ENCODE measurements at places on chromosomes 1 and 21.

DNA sequence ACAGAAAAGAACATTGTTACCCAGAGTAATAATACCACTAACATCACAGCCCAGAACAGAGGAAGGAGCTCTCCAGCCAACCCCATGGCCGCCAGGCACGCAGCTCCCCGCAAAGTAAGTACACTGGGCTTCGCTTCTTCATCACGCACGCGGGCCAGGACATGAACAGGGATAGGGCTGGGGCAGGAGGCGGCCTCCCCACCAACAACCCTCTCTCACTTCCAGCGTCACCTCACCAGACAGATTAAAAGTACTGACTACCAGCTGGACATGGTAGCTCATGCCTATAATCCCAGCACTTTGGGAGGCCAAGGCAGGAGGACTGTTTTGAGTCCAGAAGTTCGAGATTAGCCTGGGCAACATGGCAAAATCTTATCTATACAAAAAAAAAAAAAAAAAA is 78.3 kb downstream of the NPHP4 start:
- no peak for DNase-seq

DNA sequence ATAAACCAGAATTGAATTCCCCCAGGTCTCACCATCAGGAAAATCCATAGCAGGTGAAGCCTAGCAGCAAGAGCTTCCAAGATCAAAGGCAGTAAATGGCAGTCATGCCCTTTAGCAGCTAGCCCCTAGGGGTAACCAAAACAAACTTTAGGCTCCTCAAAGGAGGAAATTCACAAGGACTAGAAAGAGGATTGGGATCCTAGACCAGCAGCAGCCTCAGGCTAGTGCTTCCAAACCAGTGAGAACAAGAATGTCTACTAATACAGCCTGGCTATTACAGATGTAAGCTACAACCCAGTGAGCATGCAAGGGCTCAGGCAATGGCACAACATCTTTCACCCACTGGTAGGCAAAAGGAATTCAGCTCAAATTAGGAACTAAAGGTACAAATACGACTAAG is 11.1 kb upstream of the RIMKLA start:
- DNase-seq: no peak

- DNase-seq: no peak
Measured at GRCh38 chr1:43463479-43463878, 9.7 kb upstream of the HYI start.

DNA sequence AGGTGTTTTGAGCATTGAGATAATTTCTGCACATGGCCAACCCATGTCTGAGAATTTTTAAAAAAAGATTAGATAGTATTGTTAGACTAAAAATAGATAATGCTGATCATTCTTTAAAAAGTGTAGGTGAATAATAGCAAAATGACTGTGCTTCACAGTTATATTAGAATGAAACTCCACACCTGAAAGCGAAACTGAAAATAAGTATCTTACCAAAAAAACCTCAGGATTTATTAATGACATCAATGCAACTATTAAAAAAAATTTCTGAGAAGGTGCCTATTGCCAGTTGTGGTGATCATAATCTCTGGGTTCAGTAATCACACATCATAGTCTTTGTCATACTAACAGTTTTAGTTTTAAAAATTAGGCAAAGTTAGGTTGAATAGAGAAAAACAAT is 36.5 kb downstream of the PLA2G4A start:
- DNase-seq: peak; percentile 59

DNA sequence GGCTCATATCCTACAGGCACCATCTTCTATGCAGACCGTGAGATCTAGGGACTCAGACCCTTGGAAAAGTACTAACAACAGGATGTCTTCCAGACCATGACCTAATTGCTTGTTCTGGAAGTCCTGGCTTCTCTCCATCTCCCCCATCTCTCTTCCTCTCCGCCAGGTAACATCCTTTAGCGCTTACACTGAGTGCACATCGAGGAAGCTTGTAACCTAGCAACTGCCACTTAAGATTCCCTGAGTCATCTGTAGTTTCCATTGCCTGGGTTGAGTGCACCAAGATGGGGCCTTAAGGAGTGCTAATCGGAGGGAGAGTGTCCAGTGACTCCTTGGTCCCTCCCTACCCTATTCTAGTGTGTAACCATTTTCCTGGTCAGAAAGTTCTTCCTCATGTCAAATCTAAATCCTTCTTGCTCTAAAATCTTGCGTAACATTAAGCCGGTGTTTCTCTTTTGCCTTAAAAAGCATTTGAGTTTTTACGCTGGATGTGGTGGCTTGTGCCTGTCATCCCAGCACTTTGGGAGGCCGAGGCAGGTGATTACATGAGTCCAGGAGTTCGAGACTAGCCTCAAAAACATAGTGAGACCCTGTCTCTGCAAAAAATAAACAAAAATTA is 9.7 kb downstream of the KLHDC8A start:
- DNase-seq: no peak

DNA sequence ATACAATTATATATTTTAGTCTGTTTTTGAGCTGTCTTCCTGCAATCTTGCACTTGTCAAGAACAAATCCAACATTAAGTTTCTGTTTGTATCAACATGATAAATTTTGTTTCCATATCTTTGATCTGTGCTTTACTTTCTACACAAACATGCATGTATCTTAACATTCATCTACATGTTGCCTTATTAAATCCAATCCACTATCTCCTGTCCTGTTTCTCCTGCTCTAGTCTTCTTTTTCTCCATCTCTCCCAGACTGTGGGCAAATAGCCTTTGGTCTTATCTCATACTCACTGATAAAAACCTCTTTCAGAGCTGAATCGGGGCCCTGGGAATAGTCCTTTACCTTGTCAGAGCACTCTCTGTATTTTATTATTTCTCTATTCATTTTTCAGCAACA is 101.3 kb downstream of the PLPPR4 start:
- DNase-seq: no peak

DNA sequence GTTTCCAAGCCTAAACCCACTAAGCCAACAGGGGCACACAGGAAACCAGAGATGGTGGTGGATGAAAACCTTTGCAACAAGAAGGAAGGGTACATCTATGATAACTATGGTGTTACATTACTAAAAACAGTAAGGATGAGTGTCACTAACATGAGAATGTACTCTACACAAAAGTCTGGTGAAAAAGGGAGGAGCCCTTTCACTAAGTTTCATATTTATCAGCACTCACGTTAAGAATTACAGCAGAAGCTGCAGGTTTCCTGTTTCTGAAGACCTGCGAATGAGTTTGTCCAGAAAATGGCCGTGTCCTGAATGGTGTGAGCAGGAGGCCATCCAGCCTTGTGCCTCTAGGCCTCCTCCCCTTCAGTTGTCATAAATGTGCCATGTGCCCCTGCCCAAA is 17.8 kb downstream of the ABCG1 start:
- DNase-seq: peak; percentile 27

DNA sequence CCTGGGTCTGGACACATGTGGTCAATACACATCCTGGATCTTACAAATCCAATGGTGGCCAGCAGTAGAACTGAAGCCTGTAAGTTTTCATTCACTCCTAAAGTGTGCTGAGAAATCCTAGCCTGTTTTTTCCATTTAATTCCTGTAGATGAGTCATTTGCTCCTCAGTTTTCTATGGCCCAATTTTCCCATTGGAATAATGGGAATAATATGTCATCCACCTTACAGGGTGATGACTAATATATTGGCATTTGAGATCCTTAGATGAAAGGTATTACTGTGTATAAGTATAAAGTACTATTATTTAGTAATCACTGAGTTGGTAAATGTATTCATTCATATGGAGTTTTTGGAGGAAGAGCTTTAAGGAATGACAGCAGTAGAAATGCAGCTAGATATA is 89.7 kb upstream of the ADAR start:
- DNase-seq: no peak

DNA sequence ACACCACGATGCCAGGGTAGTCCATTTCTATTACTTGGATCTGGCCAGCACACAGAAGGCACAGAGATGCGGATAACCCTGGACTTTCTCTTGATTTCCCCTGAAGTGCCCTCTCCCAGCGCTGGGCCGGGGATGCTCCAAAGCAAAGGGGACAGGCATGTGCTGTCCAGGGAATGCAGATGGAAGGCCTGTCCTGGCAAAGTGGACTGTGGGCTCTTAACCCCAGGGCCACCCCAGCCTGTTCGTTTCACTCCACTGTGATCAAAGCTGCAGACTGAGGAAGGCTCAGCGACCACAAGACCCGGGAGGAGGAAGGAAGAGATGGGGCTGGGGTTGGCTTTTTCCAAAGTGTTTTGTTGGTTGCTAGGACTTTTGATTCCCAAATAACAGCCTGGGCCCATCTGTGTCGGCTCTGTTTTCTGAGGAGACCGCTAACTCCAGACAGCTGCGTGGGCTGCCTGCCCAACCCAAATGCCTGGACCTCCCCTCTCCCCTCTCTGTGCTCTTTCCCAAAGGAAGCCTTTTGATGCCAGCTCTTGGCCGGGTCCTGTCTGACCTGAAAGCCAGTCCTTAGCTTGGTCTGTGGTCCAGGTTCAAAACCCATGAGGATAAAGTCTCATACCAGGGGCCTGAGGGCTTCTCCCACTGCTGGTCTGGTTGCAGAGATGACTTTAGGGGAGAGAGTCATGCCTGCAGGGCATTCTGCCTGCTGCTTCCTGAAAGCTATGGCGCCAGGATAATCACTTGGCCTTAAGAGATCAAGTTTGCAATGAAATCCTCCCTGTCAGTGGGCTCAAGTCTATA is 119.6 kb upstream of the CD34 start:
- DNase-seq: no peak

DNA sequence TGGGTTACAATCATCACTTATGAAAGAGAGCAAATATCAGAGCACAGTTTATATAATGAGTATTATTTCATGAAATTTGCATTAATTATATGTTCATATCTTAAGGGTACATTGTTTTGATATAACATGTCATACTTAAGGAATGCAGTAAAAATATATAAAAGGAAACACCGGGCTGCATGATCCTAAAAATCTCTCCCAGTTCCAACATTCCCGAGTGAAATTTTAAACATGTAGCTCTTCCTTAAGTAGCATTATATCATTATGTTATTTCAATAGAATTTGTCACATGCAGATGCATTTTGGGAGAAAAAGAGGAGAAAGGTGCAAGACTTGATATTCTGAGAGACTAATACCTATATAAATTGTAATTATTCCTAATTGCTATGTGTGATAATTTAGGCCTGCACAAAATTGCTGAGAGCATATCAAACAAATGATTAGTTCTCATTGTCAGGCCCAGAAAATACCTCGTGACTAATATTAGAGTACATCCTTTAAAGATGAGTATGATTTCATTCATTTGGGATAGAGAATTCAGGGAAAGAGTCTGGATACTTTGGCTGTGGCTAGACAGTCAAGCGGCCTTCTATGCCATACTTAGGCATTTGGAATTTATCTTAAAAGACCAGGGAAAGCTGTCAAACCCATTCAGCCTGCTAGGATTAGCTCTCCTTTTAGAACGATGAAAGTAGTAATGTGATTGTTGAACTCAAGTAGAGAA is 86.8 kb downstream of the ADGRL2 start:
- DNase-seq: no peak

GRCh38 chr1:176693697-176694329 is 230.8 kb downstream of the PAPPA2 start:
- DNase-seq: no peak

DNA sequence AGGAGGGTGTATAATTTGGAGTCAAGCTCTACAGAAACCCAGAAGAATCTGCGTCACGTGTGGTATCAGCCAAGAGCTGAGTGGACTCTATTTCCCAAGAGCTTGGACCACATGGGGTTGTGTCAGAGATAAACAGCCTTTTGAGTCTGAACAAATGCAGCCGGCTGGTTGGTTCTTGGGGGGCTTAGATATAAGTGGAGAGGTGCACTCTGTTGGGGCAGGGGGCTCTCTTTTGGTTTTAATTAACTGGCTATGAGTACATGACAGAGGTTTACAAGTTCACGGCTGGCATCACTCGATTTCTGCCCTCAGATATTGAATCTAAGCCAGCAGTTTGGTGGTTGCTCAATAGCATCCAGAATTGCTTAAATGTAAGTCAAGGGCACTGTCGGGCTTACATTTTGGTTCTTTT is 501 bp upstream of the MRAP start:
- DNase-seq: no peak

DNA sequence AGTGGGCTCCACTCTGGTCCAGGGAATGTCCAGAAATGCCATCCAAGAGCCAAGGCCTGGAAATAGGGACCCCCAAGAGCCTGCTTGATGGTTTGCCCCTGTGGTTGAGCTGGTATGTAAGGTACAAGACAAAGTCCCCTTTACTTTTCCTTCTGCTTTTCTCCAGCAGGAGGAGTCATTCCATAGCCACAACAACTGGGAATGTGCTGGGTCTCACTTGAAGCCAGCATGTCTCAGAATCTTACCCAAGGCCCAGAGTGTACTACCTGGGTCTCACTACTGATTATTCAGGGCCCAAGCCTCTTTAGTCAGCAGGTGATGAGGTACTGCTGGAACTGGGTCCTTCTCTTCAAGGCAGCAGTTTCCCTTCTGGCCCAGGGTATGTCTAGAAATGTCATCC is 62.1 kb upstream of the CD55 start:
- peak; percentile 39 for DNase-seq

DNA sequence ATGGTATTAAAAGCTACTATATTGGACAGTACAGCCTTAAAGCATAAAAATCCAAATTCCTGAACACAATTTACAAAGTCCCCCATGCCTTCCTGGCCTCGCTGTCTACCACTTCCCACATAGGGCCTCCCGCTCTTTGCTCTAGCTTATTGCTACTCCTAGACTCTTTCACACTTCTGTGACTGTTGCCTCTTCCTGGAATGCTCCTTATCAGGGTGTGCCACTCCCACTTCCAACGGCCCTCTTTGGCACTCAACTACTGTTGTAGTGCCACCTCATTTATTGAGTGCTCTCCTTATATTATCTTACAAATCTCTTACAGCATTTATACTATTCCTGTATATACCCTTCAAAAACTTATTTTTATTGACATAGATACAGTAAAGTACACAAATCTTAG is 4.8 kb downstream of the SARS1 start:
- DNase-seq: no peak

DNA sequence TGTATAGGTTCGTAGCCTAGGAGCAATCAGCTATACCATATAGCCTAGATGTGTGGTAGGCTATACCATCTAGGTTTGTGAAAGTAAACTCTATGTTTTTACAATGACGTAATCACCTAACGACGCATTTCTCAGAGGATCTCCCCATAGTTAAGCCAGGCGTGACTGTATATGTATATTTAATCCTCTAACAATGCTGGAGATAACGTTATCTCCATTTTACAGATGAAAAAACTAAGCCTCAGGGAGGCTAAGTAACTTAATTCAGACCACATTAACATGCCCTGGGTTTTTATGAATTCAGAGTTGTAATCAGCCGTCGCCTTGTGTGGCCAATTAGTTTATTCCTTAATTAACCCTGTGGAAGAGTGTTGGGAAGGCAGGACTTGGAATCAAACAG is 107.7 kb upstream of the PLXNA2 start:
- DNase-seq: no peak

GRCh38 chr21:16777041-16777720 is 735.7 kb upstream of the CXADR start:
- no peak for DNase-seq

DNA sequence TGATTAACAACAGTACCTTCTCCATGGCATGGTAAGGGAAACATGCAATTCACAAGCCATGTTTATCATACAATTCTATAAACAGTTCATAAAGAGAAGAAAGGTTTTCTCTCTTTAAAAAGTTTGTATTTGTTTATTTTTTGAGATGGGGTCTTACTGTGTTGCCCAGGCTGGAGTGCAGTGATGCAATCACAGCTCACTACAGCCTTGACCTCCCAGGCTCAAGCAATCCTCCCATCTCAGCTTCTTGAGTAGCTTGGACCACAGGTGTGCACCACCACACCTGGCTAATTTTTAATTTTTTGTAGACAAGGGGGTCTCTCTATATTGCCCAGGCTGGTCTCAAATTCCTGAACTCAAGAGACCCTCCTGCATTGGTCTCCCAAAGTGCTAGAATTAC is 28.0 kb downstream of the SLC37A1 start:
- DNase-seq: no peak

GRCh38 chr1:225511828-225512381 is 84.1 kb upstream of the LBR start:
- DNase-seq: no peak

Data from inflammatory macrophage treated with lipopolysaccharide for 4 hours (primary cell).